ENCODE measurements at places on chromosomes 4 and X. TPM values are rescaled to one million over a fixed set of nuclear protein-coding genes. Genes with fewer than 3 reads are reported as not detected.

The EFHC2 gene
- 3.3 TPM for polyA plus RNA-seq

The CT45A10 gene
- polyA plus RNA-seq = not detected

The GATA1 gene
- polyA plus RNA-seq = not detected

The MUC7 gene
- not detected for polyA plus RNA-seq

The RNF150 gene
- not detected for polyA plus RNA-seq

The GPR82 gene
- 0.26 TPM for polyA plus RNA-seq

The SRPX2 gene
- not detected for polyA plus RNA-seq

The CXCL3 gene
- polyA plus RNA-seq = not detected

The NEIL3 gene
- not detected for polyA plus RNA-seq

The GPR119 gene
- polyA plus RNA-seq = not detected

Data from naive thymus-derived CD4-positive, alpha-beta T cell (primary cell).